ENCODE measurements at places on chromosomes 12 and 14.

DNA sequence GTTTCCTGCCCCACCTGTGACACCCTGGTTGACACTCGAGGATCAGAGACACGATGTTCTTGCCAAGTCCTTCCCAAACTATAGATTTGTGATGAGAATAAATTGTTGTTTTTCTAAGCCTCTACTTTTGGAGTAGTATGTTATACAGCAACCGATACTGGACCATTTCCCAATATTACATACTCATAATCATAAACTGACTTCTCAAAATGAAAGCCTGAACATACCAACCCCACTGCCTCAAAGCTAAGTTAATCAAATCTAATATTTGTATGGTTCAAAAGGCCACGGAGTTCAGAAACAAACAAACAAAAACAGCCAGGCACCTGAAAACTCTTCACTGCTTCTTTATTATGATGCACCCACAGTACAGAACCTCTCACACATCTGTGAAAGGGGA, 52.3 kb upstream of the GPHB5 start:
- no peak for DNase-seq

DNA sequence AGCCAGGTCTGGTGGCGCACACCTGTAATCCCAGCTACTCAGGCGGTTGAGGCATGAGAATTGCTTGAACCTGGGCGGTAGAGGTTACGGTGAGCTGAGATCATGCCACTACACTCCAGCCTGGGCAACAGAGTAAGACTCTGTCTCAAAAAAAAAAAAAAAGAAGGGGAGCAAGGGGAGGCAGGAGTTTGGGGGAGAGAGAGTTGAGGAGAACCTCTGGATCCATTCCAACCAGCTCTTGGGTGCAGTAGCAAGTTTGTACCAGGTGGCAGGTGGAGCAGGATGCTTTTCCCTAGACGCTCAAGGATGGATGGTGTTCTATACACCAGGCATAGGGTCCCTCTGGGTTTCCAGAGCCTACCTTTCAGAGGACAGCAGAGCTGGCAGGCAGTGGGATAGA, 1.9 kb downstream of the NFE2 start:
- DNase-seq = no peak

GRCh38 chr14:69299286-69300035, 39.5 kb downstream of the GALNT16 start:
- DNase-seq = no peak

DNA sequence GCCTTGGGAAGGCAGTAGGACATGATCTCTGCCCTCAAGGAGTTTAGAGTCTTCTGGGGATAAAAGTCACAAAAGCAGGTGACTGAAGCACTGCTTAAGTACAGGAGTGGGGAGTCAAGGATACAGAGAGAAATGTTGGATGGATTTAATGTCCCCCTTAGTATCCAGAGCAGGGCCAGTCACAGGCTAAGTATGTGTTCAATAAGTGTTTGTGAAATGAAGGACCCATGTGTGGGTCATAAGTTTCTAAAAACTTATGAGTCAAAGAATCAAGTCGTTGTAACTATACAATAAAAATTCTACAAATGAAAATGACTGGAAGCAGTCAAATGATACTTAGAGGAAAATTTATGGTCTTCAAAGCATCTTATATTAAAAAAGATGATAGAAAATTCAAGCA, 25.1 kb downstream of the KRT80 start:
- no peak for DNase-seq

GRCh38 chr14:77897374-77897773, 97.5 kb downstream of the ADCK1 start:
- DNase-seq = no peak

DNA sequence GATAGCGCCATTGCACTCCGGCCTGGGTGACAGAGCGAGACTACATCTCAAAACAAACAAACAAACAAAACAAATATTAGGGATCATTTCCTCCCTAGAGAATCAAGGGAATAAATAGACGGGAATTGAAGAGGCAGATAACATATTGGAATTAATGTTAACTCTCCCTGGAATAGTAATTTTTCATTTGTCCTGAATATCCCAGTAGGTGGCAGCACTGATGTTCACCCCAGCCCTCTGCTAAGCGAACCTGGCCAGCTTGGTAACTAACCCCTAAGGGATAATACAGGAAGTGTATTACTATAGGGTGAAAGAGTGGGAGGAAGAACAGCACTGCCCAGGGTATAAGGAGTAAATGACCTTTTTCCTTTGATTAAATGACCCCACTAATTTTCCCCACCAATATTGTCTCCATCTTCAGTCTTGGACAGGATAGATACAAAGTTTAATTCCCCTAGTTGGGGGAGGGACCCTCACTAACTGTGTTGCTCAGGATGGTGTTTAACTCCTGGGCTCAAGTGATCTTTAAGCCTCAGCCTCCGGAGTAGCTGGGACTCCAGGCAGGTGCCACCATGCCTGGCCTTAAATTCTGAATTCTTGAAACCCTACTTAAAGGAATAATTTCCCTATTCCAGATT, 40.5 kb downstream of the SLC2A14 start:
- DNase-seq = peak; percentile 33

All from CD4-positive, alpha-beta T cell treated with Interleukin-6 for 4 hours (primary cell).